ENCODE measurements at places on chromosomes 5 and 9. TPM values are rescaled to one million over a fixed set of nuclear protein-coding genes. Genes with fewer than 3 reads are reported as not detected.

Gene TMEM174
- 0.02 TPM for polyA plus RNA-seq

Gene PAIP1
- 59.2 TPM for polyA plus RNA-seq

Gene OCLN
- 7.4 TPM for polyA plus RNA-seq

Gene RNF224
- 0.16 TPM for polyA plus RNA-seq

Gene NEURL1B
- polyA plus RNA-seq: 5.3 TPM

Gene SOWAHA
- 4.3 TPM for polyA plus RNA-seq

Gene ACTBL2
- polyA plus RNA-seq: 0.07 TPM

Gene EIF4EBP3
- polyA plus RNA-seq: 48.7 TPM

Gene PKD2L2
- polyA plus RNA-seq: 0.07 TPM

Gene IGFBPL1
- 0.55 TPM for polyA plus RNA-seq

Gene C5orf34
- polyA plus RNA-seq: 5.3 TPM

- no peak for DNase-seq
Measured at GRCh38 chr9:126630458-126631237, 16.9 kb downstream of the LMX1B start.

DNA sequence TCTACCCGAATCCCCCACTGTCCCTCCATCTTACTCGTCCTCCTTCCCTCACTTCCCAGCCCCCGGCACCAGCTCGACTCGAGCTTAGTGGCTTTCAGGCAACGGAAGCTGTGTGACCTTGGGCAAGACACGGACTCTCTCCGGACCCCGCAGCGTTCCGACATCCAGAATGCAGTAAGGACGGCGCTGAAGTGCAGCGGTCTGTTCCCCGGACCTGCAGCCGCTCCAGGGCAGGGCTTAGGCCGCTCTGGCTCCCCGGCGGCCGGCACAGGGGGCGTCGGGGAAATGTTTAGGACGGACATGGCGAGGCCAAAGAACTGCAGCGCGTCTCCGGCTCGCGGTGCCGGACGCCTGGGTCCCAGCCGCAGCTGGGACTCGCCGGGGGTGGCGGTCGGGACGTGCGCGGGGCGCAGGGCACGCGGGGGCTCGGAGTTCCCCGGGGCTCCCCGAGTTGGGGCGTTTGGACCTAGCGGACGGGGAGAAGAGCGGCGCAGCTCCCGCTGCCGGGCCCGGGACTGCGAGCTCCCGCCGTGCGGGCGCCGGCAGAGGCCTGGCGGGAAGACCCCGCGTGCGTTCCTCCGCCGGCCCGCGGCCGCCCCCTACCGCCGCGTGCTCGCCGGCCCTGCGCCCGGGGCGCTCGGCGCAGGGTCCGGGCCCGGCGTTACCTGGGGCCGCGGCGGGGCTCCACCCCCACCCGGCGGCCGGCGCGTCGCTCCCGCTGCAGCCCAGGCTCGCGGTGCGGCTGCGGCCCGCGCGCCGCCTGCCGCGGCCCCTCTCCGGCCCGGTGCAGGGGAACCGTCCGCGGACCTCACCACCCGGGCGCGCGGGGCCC, 5.6 kb upstream of the RNF44 start:
- DNase-seq: peak; percentile 44

DNA sequence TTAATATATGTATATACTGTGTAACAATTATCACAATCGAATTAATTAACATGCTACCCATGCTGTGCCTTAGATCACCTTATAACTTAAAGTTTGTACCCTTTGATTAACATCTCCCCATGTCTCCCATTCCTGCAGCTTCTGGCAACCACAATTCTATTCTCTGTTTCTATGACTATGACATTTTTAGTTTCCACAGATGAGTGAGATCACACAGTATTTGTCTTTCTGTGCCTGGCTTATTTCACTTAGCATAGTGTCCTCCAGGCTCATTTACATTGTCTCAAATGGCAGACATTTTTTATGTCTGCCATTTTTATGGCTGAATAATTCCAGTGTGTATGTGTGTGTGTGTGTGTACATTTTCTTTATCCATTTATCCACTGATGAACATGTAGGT, 146.1 kb upstream of the SLC28A3 start:
- no peak for DNase-seq

- no peak for DNase-seq
Measured at GRCh38 chr5:108946008-108946407, 198.3 kb downstream of the FER start.

DNA sequence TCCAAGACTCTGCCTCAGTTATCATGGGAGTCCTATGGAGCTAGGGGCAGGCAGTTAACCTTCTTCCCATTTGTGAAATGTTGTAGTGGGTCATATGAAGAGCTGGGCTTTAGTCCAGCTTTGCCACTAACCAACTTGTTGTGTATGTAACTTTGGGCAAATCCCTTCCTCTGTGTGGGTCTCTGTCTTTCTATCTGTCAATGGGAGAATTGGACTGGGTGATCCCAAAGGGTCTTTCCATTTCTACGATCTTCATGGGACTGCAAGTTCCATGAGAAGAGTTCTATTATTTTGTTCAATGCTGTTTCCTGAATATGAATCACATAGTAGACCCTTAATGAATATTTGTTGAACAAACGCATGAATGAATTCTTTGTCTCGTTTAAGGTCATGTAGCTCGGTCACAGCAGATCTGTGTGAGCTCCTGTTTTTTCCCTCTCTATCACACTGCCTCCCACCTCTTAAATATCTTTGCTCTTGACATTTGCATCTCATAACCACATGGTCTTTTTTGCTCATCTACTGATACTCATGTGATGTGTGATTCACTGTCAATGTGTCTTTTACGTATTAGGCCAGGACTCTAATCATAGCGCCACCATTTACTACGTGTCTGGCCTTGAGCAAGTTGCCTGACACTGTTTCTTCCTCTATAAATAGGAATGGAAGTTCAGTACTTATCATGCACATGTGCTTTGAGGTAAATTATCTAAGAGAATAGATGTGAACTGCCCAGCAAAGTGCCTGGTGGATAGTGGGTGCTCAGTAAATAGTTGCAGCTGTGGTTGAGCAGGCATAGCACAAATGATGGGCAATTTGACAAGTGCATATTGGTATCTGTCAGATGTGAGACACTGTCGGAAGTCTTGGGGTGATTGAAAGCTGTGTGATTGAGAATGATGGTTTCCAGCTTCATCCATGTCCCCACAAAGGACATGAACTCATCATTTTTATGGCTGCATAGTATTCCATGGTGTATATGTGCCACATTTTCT, 37.4 kb downstream of the PTTG1 start:
- no peak for DNase-seq

DNA sequence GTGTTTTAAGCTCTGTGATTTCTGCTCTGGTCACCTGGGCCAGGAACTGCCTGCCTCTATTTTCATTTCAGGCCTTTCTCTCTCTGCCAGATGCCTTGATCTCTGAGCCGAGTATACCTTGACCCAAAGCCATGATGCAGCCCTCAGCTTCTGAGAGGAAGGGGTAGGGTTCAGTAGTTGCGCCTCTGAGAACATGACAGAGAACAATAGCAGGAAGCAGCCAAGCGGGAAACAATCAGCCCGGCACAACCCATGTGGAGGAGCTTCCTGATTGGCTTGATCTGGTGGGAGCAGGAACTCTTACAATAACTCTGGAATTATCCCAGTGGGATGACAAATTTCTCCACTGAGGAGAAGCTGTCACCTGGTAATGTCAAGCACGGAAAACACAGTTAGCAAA, 127.4 kb downstream of the PALM2AKAP2 start:
- DNase-seq: no peak

- no peak for DNase-seq
Measured at GRCh38 chr9:109035684-109036423, 22.6 kb upstream of the CTNNAL1 start.

GRCh38 chr5:178416206-178416882, 173.8 kb downstream of the COL23A1 start:
- DNase-seq: no peak

- DNase-seq: no peak
Measured at GRCh38 chr5:134451936-134452505, 40.3 kb upstream of the CDKN2AIPNL start.

- peak; percentile 83 for DNase-seq
Measured at GRCh38 chr9:99253772-99254431, 31.8 kb downstream of the SEC61B start.

GRCh38 chr9:123347289-123348060, 8.5 kb upstream of the CRB2 start:
- no peak for DNase-seq

- DNase-seq: no peak
Measured at GRCh38 chr9:82923092-82923911, 139.6 kb downstream of the RASEF start.

DNA sequence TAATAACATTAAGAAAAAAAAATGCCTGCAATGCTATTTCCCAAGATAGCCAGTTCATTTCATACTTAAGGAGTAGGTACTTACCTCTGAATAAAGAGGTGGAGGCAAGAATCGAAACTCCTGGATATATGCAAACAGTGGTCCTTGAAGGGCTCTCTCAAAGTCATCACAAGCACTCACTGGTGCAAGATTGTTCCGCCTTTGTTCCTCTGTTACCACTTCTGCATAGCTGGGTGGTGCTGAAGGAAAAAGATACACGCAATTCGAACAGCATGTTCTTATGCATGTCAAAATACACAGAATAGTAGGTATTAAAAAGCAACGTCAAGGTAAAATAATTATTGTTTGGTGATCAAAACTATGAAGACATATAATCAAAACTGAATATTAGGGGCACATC, 9.5 kb downstream of the ARRDC3 start:
- no peak for DNase-seq

GRCh38 chr5:6568383-6568782, 64.5 kb downstream of the NSUN2 start:
- DNase-seq: no peak

DNA sequence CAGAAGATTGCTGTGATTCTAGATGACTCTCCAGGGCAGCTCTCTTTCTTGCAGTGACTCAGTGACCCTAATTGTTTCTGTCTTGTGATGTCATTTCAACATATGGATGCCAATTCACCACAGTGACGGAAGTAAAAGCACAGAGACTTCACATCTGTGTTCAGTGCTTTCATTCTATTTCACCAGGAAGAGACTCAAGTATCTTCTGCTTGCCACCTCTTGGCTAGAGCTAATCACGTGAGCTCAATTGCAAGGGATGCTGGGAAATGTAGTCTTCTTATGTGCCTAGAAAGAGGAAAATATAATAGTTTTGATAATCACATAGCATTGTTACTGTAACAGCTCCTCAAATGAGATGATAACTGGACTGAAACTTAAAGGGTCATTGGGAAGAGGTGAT, 453.3 kb upstream of the KLF4 start:
- no peak for DNase-seq

GRCh38 chr9:28671000-28671399, 1097.7 kb upstream of the C9orf72 start:
- no peak for DNase-seq

DNA sequence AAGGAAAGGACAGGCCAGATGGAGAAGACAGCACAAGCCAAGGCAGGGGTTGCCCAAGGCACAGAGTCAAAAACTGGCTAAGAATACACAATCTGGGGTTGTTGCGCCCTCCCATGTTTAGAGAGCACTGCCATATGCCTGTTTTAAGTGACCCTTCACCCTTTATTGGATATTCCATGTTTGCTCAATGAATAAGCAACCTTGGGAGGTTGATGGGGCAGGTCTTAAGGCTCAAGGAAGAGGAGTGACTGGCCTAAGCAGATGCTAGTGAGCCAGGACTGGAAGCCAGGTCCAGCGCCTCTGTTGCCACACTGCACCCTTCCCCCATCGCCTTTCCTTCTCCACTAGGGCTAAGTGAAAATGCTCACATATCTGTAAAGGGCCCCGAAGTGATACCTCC, 6.7 kb downstream of the TXN start:
- DNase-seq: no peak

GRCh38 chr9:86764221-86764624, 183.1 kb downstream of the GAS1 start:
- DNase-seq: no peak
